ENCODE measurements at places on chromosomes 3 and 15.

- DNase-seq = no peak
These were observed 423.2 kb downstream of the EPHB1 start for GRCh38 chr3:135218304-135218703.

DNA sequence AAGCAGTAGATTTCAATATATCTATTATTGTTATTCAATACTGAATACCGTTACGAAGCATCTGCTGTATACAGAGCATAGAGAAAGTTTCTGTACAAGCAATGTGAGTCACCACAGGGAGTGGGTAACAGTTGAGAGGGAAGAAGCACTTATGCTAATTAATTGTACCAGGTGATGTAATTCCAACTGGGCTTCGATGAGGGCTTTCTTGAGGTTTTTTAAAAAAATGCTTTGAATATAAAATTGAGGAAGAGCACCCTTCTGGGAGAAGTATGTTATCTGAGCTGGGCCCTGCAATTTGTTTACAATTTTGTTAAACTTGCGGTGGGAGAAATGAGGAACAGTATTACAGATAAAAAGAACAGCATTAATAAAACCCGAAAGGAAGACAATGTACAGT is 197.9 kb downstream of the TPRG1 start:
- no peak for DNase-seq

- DNase-seq = no peak
These were observed 14.1 kb downstream of the ANKRD34C start for GRCh38 chr15:79296583-79296982.

DNA sequence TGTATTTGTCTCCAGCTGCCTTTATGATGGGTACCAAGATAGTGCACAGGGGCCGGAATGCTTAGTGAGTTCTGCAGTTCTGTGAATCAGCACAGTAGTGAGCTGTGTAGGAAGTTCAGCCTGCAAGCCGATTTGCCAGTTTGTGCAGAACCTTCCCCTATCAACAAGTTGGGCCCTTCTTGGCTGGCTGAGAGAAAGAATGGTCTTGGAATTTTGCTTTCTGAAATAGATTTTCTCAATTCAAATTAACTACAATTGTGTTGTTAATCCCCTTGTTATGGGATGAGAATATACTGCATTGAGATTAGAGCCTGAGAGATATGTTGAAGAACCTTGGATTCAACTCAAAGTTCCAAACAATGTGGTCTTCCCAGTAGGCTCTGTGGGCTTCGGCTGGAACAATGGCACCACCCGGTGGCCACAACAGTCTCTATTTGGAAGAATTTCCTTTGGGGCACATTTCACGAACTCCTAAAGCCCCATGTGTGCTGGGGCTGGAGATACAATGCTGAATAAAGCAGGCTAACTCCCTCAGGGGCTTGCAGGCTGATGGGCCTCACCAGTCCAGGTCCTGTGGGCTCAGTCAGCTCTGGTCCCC is 59.1 kb downstream of the TRIM42 start:
- DNase-seq = no peak

DNA sequence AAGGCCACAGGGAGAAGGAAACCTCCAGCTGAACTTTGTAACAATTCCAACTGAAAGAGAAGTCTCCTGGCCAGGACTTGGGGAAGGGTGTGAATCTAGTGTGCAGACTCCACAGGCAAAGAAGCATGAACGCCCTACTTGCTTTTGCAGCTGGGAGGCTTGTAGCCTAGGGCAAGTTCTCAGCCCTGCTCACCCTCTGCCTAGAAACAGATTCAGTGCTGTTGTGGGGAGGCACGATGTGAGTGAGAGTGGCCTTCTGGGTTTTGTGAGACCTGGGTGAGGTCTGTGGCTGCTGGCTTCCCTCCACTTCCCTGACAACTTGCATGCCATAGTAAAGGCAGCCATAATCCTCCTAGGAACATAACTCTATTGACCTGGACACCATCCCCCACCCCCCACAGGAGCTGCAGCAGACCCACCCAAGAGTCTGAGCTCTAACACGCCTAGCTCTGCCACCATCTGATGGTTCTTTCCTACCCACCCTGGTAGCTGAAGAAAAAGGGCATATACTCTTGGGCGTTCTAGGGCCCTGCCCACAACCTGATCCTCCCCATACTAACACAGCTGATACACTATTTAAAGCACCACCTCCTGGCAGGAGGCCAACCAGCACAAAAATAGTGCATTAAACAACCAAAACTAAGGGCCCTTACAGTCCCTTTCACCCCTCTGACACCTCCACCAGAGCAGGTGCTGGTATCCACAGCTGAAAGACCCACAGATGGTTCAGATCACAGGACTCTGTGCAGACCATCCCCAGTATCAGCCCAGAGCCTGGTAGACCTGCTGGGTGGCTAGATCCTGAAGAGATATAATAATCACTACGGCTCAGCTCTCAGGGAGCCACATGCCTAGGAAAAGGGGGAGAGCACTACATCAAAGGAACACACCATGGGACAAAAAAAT is 426.5 kb downstream of the IGSF11 start:
- no peak for DNase-seq

- DNase-seq = no peak
These were observed 50.2 kb downstream of the CA12 start for GRCh38 chr15:63331456-63331855.

GRCh38 chr3:8996681-8997121 is 33.4 kb upstream of the RAD18 start:
- no peak for DNase-seq

DNA sequence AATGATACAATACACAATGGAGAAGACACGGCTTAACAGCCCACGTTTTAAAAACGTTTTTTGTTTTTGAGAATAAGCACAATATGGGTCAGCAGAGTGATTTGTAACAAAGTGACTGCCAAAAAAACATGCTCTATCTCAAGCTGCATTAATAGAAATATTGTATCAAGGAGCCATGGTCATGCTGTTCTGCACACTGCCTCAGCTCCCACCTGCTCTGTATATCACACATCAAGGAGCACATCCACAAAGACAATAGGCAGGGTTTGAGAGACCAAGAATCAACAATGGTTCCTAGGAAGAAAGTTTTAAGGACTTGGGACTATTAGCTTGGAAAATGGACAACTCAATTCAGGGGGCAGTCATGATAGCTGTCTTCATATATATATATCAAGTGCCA is 6.3 kb upstream of the BBX start:
- DNase-seq = no peak

- no peak for DNase-seq
These were observed 30.7 kb downstream of the CHD2 start for GRCh38 chr15:92930776-92931175.

- no peak for DNase-seq
These were observed 70.7 kb downstream of the SOX2 start for GRCh38 chr3:181782306-181782954.

GRCh38 chr15:55819397-55820034 is 76.6 kb upstream of the PRTG start:
- DNase-seq = no peak

GRCh38 chr3:114219741-114220140 is 17.6 kb downstream of the ZNF80 start:
- DNase-seq = no peak

Measured in activated CD8-positive, alpha-beta memory T cell treated with anti-CD3 and anti-CD28 coated beads for 4 hours (primary cell).